ENCODE measurements at places on chromosomes 1 and 21.

DNA sequence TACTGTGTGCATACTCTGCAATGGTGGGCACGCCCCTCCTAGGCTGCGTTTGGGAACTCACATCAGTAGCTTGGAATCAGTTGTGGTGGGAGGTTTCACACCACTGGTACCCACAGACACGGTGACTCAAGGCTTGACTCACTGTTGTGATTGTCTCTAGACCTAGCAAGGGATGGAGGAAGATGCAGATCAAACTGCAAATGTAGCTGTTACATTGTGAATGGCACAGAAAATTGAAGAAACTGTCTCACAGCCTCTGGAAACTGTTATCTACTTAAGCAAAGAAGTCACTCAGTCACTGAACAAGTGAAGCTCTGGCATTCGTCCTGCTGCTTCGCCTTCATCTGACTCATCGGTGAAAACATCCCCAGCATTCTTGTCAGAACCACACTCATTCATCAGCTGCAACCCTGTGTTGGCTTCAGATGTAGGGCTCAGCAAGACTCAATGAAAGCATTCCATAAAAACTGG is 59.5 kb downstream of the POFUT2 start:
- no peak for DNase-seq

DNA sequence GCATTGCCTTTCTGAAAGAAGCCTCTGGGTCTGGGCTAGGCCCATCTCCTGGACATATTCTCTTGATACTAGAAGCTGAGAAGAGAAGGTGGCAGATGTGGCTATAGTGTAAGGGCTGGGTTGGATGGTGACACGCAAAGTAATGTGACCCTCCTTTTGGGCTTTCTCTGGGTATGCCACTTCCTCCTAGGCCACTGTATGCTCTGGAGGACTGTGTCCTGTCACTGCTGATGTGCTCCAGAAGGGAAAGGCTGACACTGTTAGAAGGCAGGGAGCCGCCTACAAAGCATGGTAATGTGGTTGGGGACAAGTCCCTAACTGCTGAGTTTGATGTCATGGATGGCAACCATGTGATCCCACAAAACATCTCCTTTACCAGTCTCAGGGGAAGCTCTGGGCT is 112.1 kb downstream of the BCAR3 start:
- no peak for DNase-seq

DNA sequence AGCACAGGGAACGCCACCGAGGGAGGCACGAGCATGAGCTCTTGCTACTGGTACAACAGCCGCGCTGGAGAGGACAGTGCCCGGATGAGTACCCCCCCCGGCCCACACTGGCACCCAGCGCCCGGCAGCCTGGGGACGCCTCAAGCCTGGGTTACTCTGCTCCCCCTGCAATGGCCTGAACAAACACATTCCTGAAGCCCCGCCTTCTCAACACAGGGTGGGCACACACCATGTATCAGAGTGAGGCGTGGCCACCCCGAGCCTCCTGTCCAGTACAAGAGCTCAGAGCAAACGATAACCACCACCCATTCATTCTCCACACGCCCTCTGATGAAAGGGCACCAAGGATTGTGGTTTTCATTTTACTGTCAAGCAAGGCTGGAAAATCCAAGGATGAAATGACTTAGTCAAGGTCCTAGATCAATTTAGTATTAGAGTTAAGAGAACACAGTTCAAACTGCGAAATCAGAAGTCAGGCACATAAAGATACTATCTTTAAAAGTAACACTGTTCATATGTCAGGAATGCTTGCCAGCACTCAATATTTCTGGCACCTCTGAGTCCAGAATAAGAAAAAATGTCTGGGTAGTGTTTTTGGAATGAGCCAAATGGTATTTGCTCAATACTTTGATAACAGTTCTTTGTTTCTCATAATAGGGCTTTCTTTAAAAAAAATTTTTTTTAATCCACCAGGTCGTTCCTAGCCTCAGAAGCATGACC is 22.0 kb downstream of the UBE2G2 start:
- DNase-seq = no peak

DNA sequence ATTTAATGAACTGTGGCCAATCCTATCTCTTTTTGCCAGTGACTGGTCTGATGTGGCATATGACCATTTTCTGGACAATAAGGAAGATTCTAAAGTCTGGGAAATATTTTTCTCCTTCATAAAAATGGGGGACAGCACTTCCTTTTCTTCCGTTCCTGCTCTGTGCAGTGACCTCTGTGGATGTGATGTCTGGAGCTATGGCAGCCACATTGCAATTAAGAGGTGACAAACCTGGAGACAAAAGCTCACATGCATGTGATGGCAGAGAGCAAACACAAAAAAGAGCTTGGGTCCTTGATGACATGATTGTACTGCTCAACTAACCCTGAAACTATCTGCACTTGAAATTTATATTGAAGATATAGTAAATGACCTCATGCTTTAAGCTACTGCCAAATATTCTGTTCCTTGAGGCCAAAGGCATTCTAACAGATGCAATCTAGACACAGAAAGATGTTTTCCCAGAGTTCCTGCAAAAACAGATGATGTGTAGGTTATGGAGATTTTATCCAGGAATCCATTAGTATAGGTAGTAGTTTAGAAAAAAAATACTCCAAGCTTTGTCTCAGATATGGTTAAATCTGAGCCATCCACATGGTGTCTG is 2.2 kb upstream of the MAGI3 start:
- DNase-seq = no peak

DNA sequence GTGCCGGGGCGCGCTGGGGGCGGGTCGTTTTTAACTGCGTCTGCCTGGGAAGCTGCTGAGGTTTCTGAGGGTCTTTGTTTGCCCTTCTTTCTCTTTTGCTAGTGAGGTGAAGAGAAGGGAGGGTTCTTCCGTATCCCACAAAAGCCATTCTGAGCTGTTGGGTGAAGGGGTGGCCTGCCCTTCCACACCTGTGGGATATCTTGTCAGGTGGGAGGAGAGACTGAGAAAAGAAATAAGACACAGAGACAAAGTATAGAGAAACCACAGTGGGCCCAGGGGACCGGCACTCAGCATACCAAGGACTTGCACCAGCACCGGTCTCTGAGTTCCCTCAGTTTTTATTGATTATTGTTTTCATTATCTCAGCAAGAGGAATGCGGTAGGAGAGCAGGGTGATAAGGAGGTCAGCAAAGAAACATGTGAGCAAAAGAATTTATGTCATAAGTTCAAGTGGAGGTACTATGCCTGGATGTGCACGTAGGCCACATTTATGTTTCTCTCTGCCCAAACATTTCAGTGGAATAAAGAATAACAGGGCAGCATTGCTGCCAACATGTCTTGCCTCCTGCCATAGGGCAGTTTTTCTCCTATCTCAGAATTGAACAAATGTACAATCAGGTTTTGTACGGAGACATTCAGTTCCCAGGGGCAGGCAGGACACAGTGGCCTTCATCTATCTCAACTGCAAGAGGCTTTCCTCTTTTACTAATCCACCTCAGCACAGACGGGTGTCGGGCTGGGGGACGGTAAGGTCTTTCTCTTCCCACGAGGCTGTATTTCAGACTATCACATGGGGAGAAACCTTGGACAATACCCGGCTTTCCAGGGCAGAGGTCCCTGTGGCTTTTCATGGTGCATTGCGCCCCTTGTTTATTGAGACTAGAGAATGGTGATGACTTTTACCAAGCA is 972 bp downstream of the PGBD2 start:
- no peak for DNase-seq

- DNase-seq = no peak
Measured at GRCh38 chr1:186409091-186409490, 33.5 kb downstream of the ODR4 start.

DNA sequence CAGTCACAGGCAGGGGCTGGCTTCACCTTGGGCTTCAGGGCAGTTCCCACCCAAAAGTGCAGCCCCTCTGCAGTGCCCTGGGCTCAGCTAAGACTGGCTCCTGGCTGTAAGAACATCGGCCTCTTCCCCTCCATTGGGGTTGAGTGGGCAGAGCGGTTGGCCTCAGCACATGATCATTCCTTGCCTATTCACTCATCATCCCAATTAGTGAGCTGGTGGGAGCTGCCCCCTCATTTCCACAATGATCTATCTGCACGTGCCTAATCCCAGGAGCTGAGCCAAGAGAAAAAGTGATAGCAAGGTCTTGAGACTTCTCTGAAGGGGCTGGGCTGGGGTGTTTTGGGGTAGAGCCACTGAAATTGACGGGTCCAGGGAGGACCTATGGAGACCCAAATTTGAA is 133.6 kb downstream of the SYF2 start:
- no peak for DNase-seq

DNA sequence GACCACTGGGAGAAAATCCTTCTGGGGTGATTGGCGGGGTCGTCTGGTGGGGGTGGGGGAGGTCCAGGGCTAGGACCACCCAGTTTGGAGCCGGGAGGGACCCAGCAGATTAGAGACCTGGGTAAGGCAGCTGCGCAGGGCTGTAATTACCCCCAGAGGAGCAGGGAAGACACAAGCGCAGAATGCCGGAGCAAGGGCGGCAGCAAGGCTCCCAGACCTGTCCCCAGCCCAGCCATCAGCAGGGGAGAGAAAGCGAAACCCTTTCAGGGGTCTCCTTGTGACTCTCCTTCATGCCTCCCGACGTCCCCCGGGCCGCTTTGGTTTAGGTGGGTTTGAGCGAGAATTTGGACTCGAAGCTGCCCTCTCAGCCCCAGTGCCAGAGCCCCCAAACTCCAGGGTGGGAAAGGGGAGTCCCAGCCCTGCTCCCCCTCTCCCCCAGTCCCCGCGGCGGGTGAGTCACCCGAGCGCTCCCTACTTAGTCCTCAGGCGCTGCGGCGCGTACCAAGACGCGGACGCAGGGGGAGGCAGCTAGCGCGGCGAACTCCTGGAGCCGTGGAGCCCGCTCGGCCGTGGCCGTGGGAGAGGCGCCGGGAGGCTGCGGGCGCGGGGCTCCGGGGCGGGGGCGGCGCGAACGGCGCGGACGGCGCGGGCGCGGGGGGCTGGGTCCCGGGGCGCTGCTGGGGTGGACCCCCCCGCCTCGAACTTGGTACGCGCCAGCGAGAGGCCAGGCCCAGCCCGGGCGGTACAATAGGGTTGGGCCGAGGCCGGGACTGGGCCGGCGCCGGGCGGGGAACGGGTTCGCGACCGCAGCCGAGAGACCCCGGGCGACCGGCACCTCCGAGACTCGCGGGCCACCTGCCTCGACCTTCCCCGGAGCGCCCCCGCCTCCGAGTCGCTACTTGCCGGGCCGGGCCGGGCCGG is at the start of gene MAP7D1:
Gene MAP7D1, plus strand, starts transcription at position 753 of the 921 bp plus-strand sequence. CDS start 258 bp downstream, outside the sequence.
- DNase-seq = peak; percentile 73

- no peak for DNase-seq
Measured at GRCh38 chr1:109821831-109822745, 58.4 kb upstream of the EPS8L3 start.

GRCh38 chr1:47580451-47580995 is 142.7 kb downstream of the FOXD2 start:
- no peak for DNase-seq

GRCh38 chr1:208314431-208314830 is 70.2 kb upstream of the PLXNA2 start:
- DNase-seq = no peak

GRCh38 chr1:183590244-183591191 is at the start of gene NCF2:
NCF2 (minus strand) TSS chr1:183590459; CDS start chr1:183590329, 130 bp downstream.
- peak; percentile 49 for DNase-seq

- no peak for DNase-seq
Measured at GRCh38 chr1:163414778-163415177, 93.0 kb downstream of the NUF2 start.

- DNase-seq = no peak
Measured at GRCh38 chr21:35467566-35467965, 418.5 kb upstream of the RUNX1 start.

GRCh38 chr21:24163539-24163938 is 1443.7 kb downstream of the MRPL39 start:
- DNase-seq = no peak

- no peak for DNase-seq
Measured at GRCh38 chr1:24771574-24771973, 26.3 kb downstream of the CLIC4 start.

DNA sequence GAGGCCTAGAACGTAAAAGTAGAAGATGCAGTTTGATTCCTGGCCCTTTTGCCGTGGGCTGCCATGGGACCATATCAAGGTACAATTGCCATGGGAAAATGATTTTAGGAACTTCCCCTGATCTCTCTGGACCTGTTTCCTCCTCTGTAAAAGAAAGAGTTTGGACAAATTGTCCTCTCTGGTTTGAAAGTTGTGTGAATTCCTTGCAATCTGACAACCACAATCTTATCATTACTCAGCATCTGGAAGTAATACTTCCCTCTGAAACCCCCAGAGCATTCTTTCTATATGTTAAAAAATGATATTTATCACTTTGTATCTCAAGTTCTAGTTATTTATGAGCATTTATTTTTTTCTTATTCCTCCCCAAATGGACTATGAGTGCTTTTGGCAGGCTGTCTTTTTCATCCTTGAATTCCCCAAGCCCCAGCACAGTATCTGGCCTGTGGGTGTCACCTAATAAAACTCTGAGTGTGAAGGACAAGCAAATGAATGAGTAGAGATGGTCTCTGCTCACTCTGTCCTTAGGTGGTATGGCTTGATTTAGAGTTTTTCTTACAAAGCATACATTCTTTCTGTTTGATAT is 181.1 kb downstream of the DYRK1A start:
- DNase-seq = no peak

DNA sequence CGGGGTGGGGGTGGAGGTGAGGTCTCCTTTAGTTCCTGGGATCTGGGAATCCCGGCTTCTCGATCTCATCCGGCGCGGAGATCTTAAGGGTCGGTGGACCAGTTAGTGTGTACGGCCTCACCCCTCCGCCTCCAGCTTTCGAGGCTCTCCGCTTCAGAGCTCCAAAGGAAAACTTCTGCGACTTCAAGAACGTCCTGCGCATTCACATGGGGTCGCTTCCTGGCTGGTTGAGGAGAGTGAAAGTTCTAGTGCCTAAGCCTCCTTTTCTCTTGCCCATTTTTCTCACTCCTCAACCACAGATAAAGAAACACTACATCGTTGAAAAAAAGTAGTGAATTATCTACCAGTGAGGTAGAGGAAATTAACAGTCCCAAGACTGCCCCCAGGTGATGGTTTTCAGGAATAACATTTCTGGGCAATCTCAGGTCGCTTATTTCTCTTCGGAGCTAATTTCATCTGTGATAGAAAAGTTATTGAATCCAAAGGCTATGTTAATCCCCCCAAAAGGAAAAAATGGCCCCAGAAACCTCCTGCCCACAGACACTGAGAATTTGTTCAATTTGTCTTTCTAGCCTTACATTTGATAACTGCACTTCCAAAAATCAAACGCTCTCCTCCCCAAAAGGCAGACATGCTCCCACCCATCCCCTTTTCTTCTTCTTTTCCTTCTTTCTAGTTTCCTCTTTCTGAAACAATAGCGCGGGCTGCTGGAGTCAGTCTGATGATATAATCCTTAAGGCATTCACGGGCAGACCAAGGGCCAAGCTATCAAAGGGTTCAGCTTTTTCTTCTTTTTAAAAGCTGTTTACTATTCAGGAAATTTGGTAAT is 20.6 kb upstream of the TBX15 start:
- DNase-seq = no peak

GRCh38 chr1:114154963-114155322 is 1.3 kb upstream of the SYT6 start:
- DNase-seq = no peak

GRCh38 chr1:206513312-206514111 is 6.2 kb downstream of the RASSF5 start:
- no peak for DNase-seq
